ENCODE measurements at places on chromosomes 1 and 21.

- peak; percentile 100 for DNase-seq
Measured at GRCh38 chr21:33308586-33309490, 15.9 kb upstream of the IFNAR1 start.

- DNase-seq, result no peak
Measured at GRCh38 chr21:25887646-25888306, 153.0 kb downstream of the GABPA start.

DNA sequence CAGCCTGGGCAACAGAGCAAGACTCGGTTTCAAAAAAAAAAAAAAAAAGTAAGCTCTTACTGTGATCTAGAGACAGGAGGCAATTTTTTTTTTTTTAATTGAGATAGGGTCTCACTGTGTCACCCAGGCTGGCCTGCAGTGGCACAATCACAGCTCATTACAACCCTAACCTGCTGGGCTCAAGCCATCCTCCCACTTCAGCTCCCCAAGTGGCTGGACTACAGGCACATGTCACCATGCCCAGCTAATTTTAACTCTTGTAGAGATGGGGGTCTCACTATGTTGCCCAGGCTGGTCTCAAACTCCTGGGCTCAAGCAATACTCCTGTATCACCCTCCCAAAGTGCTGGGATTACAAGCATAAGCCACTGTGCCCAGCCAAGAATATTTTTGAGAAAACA, 7.4 kb downstream of the RPL22 start:
- DNase-seq, result no peak

DNA sequence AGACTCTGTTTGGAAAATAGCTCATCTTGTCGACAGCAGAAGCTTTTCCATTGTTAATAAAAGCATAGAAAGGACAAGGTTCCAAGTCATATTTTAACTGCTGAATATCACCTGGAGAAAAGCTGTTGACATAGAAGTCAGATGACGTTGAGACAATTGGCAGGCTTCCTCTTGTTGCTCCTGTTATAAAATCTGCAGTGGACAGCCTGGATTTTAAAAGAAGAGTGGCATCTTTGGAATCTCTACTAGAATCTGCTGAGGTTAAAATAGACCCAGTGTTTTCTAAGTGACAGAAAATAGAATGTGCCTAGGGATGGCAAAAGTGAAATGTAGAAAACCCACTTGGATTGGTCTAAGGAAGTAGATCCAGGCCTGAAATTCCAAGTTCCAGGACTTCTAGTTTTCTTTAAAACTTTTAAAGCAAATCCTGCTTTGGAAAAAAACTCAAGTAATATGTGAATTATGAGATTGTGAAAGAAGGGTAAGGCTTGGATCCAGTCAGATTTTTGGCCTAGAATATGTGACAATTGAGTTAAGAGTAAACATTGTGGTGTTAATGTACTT, 53.6 kb upstream of the NEXN start:
- DNase-seq, result peak; percentile 55

DNA sequence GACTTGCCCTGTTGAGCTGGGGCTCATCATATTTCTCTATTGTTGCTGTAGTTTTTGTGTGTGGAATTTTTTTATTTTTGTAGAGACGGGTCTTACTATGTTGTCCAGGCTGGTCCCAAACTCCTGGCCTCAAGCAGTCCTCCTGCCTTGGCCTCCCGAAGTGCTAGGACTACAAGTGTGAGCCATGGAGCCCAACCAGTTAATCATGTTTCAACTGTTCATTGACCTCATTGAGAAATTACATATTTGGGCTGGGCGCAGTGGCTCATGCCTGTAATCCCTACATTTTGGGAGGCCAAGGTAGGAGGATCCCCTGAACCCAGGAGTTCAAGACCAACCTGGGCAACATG, 9.2 kb upstream of the PKNOX1 start:
- DNase-seq, result no peak

DNA sequence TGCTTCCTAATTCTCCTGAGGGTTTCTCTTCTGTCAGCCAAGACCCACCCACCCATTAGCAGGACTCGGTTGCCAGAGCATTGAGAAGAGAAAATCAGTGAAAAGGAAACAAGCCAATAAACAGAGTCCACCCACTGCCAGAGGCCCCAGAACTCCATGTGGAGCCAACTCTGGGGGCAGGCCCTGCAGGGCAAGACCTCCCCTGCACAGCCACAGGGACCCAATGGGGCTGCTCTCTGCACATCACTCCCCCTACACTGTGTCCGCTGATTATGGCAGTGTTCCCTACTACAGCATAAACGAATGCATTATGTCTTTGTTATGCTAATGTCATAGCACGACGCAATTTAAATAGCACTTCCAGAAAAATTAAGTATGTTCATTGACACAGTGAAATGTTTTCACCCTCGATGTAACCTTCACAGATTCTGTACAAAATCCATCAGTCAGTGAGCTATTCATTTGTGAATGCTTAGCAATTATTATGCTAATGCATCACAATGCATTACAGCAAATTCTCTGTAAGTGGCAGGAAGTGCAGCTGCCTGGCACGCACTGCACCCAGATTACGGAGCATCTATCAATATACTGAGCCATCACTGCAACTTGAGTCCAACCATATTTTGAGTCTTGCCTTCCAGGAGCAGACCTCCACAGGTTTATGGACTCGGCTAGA, 56.4 kb downstream of the GRIK3 start:
- DNase-seq, result no peak

DNA sequence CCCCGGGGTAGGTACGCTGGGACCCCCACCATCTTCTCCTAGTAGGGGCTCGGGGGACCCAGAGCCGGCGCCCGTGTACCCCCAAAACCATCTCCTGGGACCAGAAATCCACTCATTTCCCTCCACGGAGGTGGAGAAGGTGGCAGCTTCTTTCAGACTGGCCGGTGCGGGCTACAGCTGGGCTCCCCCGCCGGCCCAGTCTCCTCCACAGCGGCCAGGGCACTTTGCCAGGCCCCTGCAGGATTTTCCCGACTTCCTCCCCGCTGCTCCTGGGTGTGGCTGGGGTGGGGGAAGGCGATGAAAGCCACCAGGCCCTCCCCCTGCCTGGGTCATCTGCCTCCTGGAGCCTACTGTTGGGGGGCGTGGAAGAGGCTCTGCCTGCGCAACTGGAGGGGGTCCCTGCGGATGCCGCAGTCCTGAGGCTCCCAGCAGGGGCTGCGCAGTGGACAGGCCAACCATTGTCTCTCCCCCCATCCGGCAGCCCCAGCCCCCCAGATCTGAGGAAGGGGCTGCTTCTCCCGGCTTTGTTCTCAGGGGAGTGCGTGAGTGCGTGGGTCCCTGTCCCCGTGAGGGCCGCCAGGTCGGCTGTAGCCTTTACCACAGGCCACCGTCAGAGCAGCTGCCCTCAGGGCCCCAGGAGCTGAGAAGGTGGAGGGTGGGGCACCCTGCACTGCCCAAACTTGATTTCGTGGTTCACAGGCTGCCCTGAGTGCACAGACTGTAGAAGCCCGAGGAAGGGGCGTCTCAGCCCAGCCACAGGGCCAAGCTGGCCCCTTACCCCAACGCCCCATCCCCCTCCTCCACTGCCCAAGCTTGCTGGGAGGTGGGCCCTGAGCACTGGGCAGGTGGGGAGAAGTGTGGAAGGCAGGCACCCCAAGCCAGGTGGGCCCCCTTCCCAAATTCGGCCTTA, 1.3 kb downstream of the AGRN start:
- peak; percentile 61 for DNase-seq

DNA sequence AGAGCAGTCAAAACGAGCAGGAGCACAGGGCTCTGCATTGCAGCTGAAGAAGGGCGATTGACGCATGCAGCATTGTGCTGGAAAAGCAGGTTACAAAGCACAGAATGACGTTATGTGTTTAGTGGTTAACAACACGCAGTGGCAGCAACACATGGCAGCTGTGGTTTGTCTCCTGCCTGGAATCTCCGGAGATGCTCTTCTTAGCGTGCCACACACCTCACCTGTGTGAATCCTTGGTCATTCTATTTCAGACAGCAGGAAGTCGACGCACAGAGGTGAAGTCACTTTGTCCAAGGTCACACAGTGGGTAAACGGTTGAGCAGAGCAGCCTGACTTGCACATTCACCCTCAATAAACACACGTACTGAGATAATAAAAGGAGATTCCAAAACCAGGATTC, 14.7 kb downstream of the OBSCN start:
- no peak for DNase-seq

DNA sequence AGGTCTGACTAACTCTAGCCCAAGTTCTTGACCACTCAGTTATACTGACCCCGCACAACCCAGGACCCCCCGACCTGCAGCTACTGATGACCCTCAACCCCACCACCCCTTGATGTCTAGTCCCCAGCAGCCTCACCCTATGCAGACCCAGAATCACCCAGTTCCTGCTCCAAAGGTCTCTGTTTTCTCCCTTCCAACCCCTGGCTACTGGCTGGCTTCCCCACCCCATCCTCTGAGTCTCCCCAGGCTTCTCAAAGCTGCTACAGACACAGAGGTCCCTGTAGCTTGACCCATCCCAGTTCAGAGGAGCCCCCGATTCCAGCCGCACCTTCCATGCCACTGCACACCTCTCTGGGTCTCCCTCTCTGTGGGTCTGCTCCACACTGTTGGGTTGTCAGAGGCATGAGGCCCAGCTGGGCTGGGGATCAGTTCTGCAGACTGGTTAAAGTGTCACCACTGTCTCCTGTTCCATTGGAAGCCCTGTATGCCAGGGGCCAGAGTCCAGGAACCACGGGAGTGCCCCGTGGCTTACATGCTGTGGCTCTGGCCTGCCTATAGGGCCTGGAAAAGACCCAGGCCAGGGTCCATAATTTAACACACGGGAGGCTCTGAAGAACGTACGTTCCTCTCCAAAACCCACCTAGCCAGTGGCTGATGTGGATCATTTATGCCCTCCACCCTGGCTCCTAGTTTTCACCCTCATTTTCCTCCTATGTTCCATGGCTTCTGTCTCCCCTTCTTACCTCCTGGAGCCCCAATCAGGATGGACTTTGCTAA, 497 bp downstream of the PKLR start:
- no peak for DNase-seq

DNA sequence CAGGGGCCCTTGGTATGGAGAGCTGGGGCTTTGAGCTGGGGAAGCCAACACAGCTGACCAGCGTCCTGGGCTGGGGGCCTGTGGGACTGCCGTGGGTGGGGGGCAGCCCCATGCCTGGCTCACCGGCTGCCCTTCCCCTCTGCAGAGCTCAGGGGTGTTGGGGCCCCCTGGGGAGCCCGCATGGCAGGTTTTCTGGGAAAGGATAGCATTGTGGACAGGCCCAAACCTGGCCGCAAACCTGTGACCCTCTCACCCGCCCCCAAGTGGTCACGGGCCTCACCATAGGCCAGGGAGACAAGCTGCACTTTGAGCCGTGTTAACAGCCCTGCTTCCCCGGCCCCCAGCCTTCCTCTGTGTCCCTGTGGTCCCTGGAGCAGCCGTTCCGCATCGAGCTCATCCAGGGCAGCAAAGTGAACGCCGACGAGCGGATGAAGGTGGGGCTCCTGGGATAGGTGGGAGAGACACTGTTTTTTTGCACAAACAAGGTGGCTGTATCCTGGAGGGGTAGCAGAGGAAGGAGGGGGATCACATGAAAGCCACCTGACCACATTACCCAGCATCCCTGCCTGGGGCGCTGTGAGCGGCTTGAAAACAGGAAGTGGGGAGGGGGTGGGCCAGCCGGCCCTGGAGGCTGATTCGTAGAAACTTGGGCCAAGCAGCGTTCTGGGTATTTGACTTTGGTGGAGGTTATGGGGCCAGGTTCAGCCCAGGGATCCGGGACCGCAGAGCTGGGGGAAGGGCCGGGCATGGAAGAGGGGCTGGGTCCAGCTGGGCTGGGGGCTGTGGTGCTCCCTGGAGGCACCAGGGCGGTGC, 65.9 kb downstream of the PIK3CD start:
- DNase-seq, result no peak

GRCh38 chr1:196075621-196076020, 532.6 kb downstream of the KCNT2 start:
- DNase-seq, result no peak

DNA sequence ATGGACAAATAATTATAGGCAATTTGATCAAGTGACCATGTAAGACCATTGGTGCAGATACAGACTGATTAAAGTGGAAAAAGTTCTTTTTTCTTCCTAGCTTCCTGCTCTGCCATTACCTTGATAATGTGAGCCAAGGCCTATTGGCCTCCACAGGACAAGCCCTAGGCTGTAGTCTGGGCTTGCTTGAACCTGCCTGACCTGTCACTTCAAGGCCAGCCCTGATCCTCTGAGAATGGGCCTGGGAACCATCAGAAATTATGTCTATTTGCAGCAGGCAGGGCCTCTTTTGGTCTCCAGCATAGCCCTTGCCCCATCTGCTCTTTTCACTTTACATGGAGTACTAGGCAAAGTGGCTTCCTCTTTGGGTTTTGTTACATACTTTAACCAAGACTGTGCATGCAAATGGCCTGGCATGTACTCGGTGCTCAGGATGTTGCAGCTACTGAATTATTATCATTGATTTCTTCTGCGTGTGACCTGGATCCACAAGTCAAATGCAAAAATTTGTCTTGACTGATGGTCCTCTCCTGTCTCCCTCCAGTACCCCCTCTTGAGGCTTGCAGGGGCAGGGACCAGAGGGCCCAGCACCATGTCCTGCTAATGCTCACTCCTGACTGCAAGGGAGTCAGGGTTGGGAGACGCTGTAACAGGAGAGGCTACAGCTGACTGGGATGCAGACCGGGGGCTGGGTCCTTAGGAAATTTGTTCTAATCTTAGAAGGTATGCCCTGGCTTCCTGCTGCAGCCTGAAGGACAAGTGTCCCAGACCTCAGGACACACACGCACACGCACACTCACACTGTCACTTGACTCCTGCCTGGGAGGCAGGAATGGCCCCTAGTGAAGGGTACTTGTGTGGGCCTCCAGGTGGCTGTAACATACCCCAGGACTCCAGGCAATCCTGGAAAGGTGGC, 39.4 kb downstream of the RCSD1 start:
- no peak for DNase-seq

DNA sequence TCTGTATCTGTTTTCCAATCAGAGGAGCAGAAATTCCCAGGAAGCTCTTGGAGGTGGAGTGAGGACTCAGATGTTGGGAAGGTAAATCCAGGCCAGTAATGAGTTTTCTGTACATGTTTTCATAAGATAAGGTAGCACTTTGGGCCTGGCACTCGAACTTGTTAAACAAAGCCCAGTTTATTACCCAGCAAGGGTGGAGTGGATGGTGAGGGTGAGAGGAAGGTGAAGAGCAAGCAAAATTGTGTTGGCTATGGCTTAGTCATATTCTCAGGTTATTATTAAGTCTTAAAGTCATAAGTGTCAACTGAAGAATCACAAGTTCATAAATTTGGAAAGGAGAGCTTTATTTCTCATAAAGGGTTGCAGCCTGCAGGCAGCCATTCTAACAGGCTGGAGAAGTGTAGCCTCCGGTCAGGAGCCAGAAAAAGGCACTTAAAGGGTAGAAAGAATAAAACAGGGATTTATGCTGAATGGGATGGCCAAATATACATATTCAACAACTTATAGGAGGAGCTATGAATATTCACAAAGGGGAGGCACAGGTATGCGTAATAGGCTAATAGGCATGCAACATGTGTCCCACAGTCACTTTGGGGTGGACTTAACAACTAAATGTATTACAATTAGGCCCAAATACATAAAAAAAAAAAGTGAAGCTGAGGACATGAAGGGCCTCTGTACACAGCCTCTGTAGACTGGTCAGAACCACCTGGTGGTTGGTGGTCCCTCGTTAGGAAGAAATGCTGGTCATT, 523.9 kb downstream of the LMO4 start:
- DNase-seq, result no peak

- no peak for DNase-seq
Measured at GRCh38 chr1:11482701-11483479, 3.9 kb downstream of the DISP3 start.

GRCh38 chr1:230054092-230054749, 12.8 kb upstream of the GALNT2 start:
- DNase-seq, result no peak

All from LHCN-M2 (cell line).